ENCODE measurements at places on chromosomes 2 and 18.

GRCh38 chr2:157264099-157264498 lies 6.6 kb downstream of the GALNT5 start:
- no peak for DNase-seq

GRCh38 chr18:56130481-56130880 lies 507.9 kb downstream of the TXNL1 start:
- DNase-seq = no peak

GRCh38 chr18:49517483-49517882 lies 30.4 kb upstream of the C18orf32 start:
- no peak for DNase-seq

GRCh38 chr2:35538796-35539195 lies 816.8 kb upstream of the CRIM1 start:
- DNase-seq = no peak

GRCh38 chr2:41723526-41723925 lies 324.3 kb upstream of the PKDCC start:
- no peak for DNase-seq

GRCh38 chr18:54254265-54254758 lies 15.0 kb upstream of the POLI start:
- DNase-seq = no peak

- no peak for DNase-seq
Observed at GRCh38 chr2:109079590-109079989, 49.4 kb upstream of the SH3RF3 start.

DNA sequence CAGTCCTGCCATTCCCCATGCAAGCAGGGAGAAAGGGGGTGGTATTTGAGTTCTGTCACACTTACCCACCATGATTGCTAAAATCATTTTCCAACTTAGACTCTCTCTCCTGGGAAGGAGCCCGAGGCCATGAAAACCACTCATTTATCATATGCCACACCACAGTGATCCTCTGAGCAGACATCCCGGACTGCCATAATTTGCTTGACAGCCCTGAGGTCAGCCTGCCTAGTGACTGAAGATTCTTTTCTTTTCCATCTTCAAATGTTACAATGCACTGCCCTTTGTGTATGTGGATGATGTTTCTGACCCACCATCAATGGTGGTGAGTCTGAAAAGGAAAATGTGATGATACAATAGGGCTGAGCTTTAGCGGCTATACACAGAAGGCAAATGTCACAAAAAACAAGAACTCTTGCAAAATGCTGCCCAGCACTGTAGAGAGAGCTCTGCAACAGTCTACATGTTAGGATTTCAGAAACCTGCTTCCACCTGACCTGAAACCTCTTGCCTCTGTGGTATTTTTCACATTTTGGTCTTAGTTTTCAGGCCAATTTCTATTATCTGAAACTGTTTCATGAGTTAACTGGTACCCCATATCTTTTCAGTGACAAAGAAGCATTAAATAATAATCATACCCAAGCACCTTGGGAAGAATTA lies 272.8 kb downstream of the ZNF385B start:
- DNase-seq = no peak

DNA sequence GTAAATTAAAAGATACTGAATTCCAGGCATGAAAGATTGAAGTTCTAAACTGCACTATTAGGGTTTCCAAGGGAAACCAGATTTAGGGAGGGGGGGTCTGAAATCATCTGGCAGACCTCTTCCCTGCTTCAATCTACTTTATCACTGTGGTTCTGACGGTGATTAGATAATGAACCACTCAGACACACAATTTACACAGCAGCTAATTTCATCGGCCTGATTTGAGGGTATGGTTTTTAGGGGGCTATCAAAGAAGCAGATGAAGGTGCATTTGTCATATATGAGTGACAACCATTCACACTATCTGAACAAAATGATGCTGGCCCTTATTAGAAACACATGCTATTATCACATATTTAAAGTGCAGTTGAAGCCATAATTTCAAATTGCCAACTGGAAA lies 106.0 kb downstream of the OLA1 start:
- DNase-seq = no peak

DNA sequence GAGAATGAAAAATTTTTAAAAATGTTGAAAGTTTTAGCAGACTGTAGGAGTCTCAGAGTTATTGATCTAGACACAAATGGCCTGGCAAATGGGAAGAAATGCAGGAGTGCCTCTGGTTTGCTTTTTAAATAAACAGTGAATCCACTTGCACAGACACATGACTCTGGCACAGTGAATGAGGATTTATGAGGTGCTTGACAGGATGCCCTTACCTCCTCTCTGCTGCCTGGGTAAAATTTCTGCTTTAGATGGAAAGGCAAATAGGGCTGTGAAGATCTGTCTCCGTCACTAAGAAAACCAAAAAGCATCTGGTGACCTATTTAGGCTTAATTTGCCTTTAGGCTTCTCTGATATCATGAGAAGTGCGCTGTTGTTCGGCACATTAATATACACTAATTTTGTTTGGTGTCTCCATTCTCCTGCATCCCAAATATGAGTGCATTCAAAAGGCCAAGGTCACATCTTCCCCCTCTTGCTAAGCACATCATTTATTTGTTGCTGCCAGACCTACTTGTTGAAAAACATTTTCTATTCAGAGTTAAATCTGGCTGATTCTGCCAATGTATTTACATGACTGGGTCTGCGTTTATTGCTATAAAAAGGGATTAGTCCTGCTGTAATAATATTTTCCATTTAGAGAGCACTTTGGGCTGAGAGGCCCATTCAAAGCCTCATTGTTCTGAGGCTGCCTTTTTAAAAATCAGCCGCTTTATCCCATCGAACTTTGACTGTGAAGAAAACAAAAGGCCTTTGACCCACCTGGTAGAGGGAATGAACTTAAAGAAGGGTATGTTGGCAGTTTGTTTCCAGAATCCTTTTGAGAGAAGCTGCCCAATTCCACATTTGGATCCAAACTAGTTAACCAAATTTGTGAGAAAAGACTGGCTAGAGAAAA lies 94.9 kb downstream of the RNF152 start:
- no peak for DNase-seq

- no peak for DNase-seq
Observed at GRCh38 chr2:109066501-109066900, 62.5 kb upstream of the SH3RF3 start.

- DNase-seq = no peak
Observed at GRCh38 chr2:237964194-237964577, 2.6 kb upstream of the UBE2F start.

GRCh38 chr2:128154225-128154624 lies 63.2 kb downstream of the UGGT1 start:
- no peak for DNase-seq

DNA sequence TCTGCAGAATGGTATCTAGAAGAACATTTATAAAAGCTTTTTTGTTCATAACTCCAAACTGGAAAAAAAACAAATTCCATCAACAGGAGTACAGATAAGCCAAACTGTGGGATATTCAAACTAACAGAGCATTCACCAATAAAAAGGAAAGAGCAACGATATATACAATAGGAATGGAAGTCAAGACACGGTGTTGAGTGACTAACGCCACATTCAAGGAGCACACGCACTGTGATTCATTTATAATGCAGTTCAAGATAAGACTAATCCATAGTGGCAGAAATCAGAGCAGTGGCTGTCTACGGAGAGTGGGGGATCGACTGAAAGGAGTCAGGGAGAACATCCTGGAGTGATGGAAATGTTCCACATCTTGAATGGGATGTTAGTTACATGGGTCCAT lies 70.7 kb downstream of the CABYR start:
- DNase-seq = no peak

- no peak for DNase-seq
Observed at GRCh38 chr2:233821709-233822100, 32.6 kb downstream of the HJURP start.

DNA sequence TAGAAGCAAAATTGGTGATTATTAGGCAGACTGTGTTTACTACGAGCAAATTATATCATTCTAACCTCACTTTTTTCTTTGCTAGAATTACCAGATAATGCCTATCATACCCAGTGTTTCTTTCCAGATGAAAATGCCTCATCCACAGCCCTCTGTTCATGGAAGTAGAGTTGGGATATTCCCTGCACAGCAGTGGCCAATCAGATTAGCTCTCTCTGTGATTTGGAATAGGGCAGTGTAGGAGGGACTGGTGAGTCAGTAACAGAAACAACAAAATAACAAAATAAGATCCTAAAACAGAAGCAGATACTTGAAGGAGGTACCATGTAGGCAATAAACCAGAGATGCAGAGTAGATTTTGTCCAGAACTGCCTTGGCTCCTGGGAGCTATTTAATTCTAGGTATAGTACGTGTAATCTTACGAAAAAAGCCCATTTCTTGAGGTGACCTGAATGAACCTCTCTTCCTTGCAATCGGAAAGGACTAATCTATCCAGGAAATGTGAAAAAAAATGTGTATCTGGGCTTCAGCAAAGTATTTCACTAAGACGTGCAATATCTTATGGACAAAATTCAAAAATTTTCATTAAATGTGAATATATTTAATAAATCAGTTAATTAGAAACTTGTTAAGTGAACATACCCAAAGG lies 18.4 kb upstream of the TMEM17 start:
- no peak for DNase-seq

- DNase-seq = no peak
Observed at GRCh38 chr2:41928526-41928925, 119.3 kb upstream of the PKDCC start.

DNA sequence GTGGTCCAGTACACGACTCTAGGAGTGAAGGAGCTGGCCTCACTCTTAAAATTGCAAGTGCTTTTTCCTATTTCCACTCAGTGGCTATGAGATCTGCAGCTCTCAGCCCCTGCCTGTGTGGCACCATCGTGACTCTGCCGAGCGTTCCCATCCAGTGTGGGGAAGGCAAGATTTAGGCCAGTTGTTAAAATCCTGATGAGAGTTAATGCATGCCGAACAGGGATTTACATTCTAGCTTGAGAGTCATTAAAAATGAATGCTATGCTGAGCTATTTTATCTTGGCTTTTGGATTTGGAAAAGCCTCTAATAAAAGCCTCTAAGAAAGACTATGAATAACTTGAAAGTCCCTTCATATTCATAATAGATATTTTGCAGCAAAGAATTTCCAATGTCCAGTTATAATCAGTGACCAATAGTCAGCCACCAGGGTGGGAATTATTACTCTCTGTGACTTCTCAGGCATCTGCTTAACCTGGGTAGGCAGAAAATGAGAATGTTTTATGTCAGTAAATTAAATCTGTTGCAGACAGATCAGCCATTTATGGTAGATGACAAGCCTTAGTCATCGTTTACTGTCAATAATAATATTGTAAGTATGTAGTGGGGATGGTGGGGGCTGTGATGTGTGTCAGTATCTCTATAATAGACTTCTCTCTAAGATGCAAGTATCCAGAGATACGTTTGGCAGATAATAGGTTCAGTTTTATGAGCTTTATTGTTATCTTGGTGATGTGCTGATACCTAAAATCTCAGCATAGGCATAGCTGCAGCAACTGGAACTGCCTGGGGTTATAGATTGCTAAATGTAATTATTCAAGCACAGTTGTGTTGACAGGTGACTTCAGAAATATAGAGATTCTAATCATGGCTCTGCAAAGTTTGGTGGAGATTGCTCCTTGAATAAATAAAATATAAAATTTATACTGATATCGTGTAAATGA lies 207.8 kb downstream of the SOCS6 start:
- DNase-seq = no peak

Data from CD4-positive, alpha-beta T cell (primary cell).